ENCODE measurements at places on chromosomes 16 and 17.

- DNase-seq = no peak
Observed at GRCh38 chr17:14119546-14119945, 50.2 kb downstream of the COX10 start.

DNA sequence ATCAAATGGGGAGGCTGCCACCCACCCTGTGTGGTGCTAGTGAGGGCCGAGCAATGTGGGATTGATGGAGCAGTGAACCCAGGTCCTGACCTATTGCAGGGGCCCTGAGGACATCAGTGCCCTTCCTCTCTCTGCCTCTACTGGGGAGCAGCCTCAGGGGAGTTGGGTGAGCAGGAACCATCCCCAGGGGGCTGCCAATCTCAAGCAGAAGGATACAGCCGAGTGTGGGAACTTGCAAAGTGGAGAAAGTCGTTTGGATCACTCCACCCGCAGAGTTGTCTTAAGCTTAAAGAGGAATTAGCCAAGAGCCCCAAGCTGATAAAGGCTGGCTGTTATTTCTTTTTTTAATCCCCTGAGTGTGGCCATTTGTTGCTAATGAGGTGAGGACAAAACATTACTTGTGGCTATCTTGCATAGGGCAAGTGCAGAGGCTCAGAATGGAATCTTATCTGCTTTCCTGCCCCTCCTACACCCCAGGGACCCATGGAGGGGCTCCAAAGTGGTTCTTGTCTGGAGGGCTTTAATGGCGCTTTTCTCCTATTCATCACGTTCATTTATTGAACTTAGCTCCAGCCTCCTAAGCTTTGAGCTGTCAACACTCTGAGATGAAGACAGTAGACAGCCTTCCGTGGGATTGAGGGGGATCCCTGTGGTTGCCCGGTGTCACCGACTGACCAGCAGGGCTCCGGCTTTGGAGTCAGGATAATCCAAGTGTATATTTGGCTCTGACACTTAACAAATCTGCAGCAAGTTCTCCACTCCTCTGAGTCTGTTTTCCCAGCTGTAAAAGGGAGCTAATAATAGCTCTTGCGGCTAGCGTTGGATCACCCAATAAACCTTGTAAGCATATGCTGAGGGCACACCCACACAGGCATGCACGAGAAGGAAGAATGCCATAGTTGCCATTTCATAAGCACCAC, 45.1 kb downstream of the MYH11 start:
- DNase-seq = no peak

- DNase-seq = no peak
Observed at GRCh38 chr17:50542795-50543774, 3.9 kb upstream of the SPATA20 start.

GRCh38 chr17:20993863-20994778, 48.7 kb downstream of the USP22 start:
- DNase-seq = no peak

DNA sequence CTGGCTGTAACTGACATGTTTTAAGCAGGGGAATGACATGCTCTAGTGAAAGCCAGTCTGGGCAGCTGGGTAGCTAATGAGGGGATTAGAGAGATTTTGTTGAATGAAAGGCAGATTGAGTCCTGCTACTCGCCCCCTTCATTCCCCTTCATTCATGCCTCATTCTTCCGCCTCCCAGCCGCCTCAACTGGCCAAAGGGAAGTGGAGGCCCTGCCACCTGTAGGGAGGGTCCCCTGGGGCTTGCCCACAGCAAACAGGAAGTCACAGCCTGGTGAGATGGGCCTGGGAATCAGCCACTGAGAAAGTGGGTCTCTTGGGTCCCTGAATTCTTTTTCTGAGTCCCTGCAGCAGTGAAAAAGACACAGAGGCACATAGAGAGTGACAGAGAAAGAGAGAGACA, 1.1 kb upstream of the CD19 start:
- no peak for DNase-seq

GRCh38 chr16:88923450-88923849, 53.6 kb downstream of the CBFA2T3 start:
- DNase-seq = no peak

GRCh38 chr16:12002447-12003006, 26.0 kb downstream of the SNX29 start:
- DNase-seq = no peak

- DNase-seq = no peak
Observed at GRCh38 chr16:87407511-87408112, 15.5 kb downstream of the MAP1LC3B start.

DNA sequence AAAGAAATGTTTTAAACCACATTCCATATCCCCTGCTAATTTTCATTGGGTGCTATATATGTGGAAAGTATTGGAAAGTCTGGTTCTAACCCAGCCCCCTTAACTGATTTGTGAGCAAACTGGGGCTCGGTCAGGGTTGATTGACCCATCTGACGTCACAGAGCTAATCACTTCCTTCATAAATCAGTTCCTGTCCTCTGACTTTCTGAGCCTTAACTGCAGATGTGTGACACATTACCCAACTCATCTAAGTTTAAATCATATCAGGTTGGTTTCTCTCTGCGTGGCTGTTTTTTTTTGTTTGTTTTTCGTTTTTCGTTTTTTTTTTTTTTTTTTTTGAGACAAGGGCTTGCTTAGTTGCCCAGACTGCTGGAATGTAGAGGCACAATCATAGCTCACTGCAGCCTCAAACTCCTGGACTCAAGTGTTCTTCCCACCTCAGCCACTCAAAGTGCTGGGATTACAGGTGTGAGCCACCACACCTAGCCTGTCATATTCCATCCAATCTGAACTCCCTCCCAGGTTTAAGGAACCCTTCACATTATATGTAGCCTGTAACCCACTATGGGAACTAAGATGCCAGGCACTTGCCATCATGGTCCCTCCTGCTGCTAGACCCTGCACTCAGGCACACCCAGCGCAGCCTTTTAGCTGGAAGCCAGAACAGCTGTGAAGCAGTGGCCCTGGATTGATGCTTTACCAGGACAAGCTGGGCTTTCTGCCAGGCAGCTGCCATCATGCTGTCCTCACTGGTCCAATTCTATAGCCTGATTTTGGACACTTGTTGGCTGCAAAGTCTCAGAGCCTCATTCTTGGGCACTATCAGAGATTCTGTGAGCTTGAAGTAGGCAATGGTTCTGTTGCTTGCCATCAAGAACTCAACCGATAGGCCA, 6.9 kb upstream of the BPTF start:
- no peak for DNase-seq

DNA sequence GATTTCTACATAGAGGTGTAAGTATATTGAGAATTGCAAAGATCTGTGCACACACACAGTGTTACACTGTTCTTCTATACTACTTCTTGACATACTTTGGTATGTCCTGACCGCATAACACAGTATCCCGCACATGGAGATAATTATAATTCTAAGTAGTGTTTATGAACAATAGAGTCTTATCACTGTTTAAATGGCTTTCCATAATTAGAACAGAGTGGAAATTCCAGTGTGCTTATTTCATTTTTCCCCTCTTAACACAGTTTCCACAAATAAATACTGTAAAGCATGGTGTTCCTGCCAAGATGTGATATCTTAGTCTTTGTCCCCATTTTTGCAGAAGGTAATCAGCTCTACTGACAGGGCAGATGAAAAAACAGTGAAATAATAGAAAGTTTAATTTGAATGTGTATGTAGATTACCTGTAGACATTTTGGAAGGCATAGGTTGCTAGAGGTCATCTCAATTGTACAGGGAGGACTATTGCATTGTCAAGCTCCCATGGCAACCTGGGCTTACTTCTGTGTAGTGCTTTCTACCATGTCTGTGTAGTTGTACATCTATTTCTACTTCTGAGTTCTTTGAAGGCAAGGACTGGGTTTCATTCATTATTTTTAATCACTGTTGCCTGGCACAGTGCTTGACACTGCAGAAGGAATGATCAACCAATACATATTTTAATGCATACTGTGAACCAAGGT, 10.1 kb upstream of the KRT28 start:
- no peak for DNase-seq

DNA sequence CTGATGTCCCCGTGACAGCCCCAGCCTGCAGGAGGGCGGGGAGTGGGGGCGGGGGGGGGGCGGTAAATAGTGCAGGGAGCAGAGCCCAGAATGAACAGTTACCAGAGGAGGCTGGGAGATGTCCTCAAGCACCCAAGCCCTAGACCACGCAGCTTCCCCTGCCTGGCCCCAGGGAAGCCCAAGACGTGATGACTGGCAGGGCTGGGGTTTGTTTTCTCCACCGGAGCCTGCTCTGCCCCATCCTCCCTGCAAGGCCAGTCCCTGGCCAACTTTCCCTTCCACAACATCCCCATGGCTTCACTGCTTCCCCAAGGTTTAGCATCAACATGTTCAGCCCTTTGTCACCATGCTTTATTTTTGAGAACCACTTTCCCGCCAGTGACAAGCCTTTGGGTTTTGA, 1.4 kb upstream of the BEAN1 start:
- DNase-seq = no peak

- no peak for DNase-seq
Observed at GRCh38 chr17:81685108-81685507, 1.3 kb downstream of the HGS start.

DNA sequence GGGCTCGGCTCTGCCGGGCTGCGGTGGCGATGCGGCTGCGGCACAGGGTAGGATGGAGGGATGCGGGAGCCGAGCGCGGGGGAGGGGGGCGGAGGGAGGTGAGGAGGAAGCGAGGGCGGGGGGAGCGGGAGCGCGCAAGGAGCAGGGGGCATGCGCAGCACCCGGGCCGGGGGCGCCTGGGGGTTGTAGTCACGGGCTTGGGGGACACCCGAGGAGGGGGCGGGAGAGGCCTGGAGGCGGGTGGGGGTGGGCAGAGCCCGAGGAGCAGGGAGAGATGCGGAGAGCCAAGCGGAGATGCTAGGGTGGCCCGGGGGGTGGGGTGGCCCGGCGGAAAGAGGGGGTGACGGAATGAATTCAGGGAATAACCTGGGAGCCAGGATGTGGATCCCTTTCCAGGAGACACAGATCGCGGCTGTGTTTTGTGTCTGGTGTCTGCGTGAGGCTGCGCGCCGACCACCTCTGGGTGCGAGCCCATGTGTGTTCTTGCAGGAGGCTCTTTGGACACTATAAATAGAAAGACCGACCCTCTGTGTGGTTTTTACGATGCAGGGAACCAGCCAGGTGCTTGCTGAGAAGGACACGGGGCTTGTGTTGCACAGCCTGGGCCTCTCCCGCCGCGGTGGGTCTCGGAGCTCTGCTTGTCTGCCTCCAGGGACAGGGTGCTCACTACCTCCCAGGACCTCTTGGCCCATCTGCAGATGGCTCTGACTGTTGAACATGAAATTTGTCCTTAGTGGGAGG, at the start of gene STX1B:
STX1B (minus strand) TSS at position 54 of the 741 bp plus-strand sequence. CDS start 242 bp downstream, outside the sequence.
- DNase-seq = peak; percentile 82

DNA sequence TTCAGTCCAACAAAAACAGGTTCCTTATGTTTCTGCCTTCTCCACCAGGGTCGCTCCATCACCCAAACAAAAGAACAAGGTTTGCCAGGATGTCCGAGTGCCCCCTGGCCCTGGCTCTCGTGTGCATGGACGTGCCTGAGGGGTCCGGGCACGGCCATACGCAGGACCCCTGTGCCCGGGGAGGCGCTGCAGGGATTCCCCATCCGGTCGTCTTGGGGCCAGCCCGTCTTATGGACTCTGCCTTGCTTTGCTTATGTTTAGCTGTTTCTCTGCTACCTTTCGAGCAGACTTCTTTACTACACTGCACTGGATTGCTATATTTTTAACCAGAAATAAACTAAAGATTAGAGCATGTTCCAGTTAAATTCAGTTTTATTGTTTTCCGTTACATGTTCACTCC, 68.0 kb downstream of the KLHDC4 start:
- no peak for DNase-seq

DNA sequence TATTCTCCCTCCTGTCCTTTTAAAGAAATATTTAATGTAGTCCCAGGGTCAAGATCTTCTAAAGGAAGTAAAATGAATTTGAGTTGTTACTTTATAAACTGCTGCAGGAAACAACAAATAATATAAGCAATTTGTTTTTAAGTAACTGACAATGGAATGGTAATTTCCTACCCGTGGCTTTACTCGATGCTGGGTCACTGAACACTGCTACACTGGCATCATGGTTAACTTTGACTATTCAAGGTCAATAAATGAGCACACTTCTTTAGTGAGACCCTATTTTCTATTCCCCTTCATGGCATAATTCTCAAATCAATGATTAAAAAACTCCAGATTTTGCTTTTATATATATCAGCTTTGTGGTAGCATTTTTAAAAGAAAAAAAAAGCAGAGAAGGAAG, 22.1 kb upstream of the ERCC4 start:
- DNase-seq = no peak

DNA sequence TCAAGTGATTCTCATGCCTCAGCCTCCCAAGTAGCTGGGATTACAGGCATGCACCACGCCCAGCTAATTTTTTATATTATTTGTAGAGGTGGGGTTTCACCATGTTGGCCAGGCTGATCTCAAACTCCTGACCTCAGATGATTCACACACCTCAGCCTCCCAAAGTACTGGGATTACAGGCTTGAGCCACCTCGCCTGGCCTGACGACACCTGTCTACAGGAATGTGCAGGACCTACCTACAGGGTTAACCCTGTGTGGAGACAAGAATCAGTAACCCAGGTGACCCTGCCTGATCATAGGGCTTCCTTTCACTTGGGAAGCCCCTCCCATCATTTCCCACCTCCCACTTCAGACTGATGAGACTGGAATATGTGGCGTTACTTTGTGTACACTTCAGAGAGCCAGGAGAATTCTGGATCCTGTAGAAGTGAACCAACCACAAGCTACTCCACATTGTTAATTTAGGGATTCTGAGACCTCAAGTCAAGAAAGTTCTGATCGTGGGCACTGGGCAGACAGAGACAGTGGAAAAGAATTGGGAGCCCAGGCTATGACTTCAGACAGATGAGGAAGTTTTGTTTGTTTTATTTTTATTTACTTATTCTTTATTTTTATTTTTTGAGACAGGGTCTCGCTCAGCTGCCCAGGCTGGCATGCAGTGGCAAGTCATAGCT, 5.7 kb upstream of the MILR1 start:
- DNase-seq = no peak

DNA sequence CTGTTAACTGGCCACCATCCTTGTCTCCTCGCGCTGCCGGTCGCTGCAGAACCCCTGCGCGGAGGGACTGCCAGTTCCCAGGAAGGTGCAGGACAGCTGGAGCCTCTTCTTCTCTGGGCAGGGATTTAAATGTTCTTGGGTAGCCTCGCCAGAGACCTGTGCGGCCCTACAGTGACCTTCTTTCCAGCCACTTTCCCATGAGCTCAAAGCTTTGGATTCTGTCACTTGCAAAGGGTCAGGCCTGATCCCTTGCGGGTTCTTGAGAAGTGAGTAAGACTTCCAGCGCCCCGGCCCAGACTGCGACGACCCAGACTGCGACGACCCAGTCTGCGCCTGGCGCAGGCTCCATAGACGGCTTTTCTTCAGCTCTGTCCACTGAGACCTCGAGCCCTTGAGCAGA, 1.4 kb upstream of the SLFN5 start:
- no peak for DNase-seq

- no peak for DNase-seq
Observed at GRCh38 chr16:14628806-14629611, 1.1 kb downstream of the PARN start.
